CD4-positive, alpha-beta T cell treated with Interleukin-1 beta for 1 hour (primary cell): ENCODE measurements at places on chromosomes 6 and 20.

DNA sequence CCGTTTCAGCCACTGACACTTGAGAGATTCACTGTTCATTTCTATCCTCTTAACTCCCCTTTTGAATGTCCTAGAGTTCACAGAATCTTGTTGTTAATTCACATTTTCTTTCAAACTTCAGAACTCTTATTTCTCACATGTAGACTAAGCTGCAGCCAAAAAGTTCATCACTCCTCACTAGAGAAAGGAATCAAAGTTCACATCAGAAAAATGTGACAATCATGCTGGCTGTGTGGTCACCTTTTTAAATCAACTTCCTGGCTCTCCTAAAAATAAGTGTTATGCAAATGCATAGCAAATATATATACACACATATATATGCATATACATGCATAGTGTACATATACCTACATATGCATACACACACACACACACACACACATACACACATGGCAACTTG is 123.0 kb downstream of the CBLN4 start:
- no peak for DNase-seq

- no peak for DNase-seq
Observed at GRCh38 chr6:106785298-106785697, 155.9 kb downstream of the QRSL1 start.

GRCh38 chr6:17202526-17202925 is 78.6 kb upstream of the RBM24 start:
- no peak for DNase-seq

GRCh38 chr6:7224731-7225130 is 88.3 kb downstream of the SSR1 start:
- DNase-seq = no peak

GRCh38 chr6:44361947-44362346 is 19.5 kb downstream of the SPATS1 start:
- no peak for DNase-seq

DNA sequence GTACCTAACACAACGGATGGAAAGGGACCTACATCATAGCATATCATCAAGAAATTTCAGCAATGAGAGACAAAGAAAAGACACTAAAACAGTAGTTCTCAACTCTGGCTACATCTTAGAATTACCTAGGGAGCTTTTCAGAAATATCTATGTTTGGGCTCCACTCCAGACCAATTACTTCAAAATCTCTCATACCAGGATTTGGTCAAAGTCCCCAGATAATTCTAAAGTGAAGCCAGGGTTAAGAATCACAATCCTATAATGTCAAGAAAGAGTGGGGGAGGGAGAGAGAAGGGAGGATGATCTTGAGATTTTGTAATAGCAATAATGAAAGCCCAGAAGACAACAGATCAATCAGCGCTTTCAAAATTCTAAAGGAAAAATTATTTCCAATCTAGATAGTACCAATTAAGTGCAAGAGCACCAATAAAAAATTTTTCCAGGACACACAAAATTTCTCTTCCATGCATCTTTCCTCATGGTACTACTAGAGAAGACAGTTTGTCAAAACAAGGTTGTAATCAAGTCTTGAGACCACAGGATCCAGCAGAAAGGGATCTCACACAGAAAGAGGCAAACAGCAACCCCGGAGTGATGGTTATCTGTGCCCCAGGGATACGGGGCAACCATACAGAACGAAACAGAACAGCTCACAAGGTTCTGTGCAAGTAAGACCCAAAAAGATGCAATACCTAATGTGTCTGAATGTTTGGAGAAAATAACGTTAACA is 152.9 kb upstream of the DST start:
- no peak for DNase-seq

GRCh38 chr20:1538655-1539054 is 18.9 kb downstream of the SIRPD start:
- DNase-seq = no peak

DNA sequence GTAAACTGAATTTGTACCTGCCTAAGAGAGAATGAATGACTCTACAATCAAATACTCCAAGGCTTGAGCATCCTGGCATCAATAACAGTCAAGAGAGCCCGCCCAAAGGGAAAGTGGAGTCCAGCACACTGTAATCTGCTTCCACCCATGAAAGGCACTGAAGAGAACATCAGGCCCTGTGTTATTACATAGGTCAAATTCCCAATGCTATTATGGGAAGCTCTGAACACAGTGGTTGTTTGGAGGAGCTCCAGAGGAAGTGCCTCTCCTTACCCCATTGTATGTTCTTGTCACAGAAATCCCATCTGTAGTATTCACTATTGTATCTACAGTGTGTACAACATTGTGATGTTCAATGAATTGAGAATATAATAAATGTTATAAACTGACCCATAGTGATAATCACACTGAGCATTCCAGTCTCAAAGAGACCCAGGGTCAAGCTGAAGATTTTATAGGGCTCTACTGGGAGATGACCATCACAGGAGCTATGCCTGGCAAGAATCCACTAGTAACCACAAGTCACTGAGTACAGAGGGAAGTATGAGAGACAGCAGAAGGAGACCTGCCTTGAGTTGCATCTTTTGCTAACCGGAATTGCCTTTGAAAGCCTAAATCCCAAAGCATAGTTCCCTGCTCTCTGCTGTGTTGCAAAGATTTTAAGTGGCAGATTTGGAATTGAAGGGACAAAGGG is 446.7 kb downstream of the GJA1 start:
- no peak for DNase-seq

DNA sequence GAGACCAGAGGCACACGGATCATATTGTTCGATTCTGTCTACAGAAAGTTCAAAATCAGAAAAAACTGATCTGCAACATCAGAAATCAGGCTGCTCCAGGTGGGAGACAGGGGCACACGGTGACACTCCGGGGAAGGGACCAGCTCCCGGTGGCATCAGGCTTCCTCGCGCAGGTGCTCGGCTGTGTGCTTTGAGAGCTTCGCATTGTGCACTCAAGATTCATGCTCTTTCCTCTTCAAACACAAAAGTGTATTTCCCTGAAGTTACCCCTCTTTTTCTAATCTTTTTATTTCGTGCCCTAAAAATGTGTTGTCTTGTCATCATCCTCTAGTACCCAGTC is 108.1 kb downstream of the DLL1 start:
- no peak for DNase-seq

DNA sequence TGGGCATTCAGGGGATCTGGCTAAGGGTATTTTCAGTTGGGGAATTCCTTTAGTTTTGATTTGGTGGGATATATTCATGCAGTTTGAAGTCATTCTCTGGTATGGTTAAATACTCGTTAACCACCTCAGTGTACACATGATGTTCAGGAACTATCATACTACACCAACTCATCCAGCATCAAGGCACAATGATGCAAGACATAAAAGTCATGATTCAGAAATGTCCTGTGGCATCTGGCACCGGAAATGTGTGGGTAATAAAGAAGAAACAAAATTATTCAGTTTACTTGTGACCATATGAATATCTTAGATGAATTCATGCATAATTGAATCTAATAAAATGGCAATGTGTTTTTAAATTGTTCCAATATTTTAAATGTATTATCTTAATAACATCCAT is 129.0 kb upstream of the BMP5 start:
- DNase-seq = no peak

DNA sequence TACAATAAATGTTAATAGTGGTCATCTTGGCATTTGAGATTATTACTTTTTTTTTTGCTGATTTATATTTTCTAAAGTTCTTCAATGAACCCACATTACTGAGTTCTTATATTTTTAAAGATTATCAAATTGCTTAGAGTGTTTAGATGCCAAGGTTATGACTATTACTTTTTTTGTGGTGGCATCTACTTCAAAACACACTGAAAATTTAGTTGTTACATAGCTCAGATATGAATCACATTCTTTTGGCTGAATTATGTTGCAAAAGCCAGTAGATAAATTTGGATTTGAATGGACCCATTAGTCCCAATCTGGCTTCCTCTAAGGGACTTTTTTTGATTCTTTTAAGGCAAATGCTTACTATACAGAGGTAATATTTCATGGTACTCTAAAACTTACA is 8.9 kb downstream of the UTRN start:
- no peak for DNase-seq
